ENCODE measurements at places on chromosomes 2 and 18. TPM values are rescaled to one million over a fixed set of nuclear protein-coding genes. Genes with fewer than 3 reads are reported as not detected.
A peak's percentile ranks its signal among the peaks of the same experiment; 100 is the strongest.

The GLI2 gene
- 5.8 TPM for total RNA-seq

The HOXD4 gene
- 1.1 TPM for total RNA-seq

The FOXD4L1 gene
- 0.34 TPM for total RNA-seq

The LRRC30 gene
- not detected for total RNA-seq

DNA sequence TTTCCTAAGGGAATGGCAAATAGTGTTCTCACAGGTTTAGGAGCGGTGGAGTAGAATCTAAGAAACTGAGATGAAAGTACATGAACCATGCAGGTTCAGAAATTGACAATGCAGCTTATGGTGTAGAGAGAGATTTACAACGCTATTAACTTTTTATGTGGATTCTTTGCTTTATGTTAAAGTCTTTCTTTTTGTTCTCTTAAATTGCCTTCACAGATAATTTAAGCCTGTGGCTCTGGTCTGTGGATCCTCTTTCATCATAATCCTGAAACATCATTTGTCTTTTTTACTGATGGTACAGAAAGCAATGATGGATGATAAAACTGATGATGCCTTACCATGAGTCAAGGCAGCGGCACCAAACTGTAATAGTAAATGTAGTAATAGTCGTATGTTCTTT lies 30.3 kb downstream of the SOCS6 start:
- H3K27ac ChIP-seq: no peak overlapping the region
- no peaks in the 10 kb centered on the region for H3K27me3 ChIP-seq
- no peaks in the 10 kb centered on the region for H3K4me1 ChIP-seq
- no peak overlapping the region for H3K4me3 ChIP-seq

GRCh38 chr2:113703386-113704299 lies 52.8 kb downstream of the SLC35F5 start:
- H3K4me3 ChIP-seq: no peak overlapping the region
- H3K36me3 ChIP-seq: peaks cover 3% of the 10 kb centered on the region
- H3K27me3 ChIP-seq: no peaks in the 10 kb centered on the region
- peaks cover 27% of the 10 kb centered on the region for H3K4me1 ChIP-seq

DNA sequence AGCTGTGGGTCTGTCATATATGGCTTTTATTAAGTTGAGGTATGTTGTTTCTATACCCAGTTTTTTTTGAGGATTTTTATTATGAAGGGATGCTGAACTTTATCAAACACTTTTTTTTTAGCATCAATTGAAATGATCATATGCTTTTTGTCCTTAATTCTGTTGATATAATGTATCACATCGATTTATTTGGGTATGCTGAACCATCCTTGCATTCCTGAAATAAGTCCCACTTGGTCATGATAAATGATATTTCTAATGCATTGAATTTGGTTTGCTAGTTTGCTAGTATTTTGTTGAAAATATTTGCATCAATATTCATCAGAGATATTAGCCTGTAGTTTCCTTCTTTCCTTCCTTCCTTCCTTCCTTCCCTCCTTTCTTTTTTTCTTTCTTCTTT lies 22.5 kb upstream of the CWC22 start:
- H3K4me3 ChIP-seq: no peak overlapping the region
- no peaks in the 10 kb centered on the region for H3K36me3 ChIP-seq
- H3K27me3 ChIP-seq: no peaks in the 10 kb centered on the region
- no peak for DNase-seq
- no peaks in the 10 kb centered on the region for H3K4me1 ChIP-seq

- no peak overlapping the region for H3K27ac ChIP-seq
- no peak overlapping the region for H3K4me3 ChIP-seq
- H3K36me3 ChIP-seq: peaks cover 4% of the 10 kb centered on the region
- no peaks in the 10 kb centered on the region for H3K4me1 ChIP-seq
- no peak for DNase-seq
Measured at GRCh38 chr2:86598966-86599365, 24.7 kb downstream of the RNF103 start.

DNA sequence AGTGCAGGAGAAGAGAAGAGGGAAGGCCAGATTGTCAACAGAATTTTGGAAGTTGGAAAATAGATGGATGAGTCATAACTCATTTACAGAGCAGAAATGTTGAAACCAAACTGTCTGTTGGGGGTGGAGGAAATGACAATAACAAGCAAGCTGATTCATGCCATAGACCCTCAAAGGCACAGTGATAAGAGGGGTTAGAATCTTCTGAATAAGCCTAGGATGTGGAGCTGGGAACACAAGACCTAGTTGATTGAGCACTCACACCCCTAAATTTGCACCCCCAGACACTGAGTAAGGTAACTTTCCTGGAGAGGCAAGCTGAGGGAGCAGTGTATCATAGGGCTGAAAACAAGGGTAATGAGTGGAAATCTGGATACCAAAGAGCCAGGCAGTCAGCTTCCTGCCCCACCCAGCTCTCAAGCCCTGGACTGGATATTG lies 141.4 kb downstream of the SCG2 start:
- no peaks in the 10 kb centered on the region for H3K27me3 ChIP-seq
- H3K27ac ChIP-seq: no peak overlapping the region
- no peak for DNase-seq
- H3K4me1 ChIP-seq: no peaks in the 10 kb centered on the region

- no peak overlapping the region for H3K4me3 ChIP-seq
- no peak overlapping the region for H3K27ac ChIP-seq
- DNase-seq: peak; percentile 7
- H3K27me3 ChIP-seq: no peaks in the 10 kb centered on the region
Measured at GRCh38 chr2:138689705-138690104, 90.5 kb downstream of the NXPH2 start.

GRCh38 chr2:170122883-170123547 lies 54.9 kb upstream of the MYO3B start:
- no peak overlapping the region for H3K4me3 ChIP-seq
- H3K4me1 ChIP-seq: no peaks in the 10 kb centered on the region
- no peak for DNase-seq
- no peaks in the 10 kb centered on the region for H3K27me3 ChIP-seq

All from lung (tissue), 17 donors.